ENCODE measurements at places on chromosomes 11 and 22. TPM values are rescaled to one million over a fixed set of nuclear protein-coding genes. Genes with fewer than 3 reads are reported as not detected.

LRP4 gene
- 2.9 TPM for total RNA-seq

WDR74 gene
- 41.6 TPM for total RNA-seq

OR10A2 gene
- not detected for total RNA-seq

CNIH2 gene
- total RNA-seq, result not detected

SLC35F2 gene
- total RNA-seq, result 1.7 TPM

C11orf86 gene
- total RNA-seq, result not detected

PANX2 gene
- not detected for total RNA-seq

C11orf91 gene
- total RNA-seq, result 1.6 TPM

MISFA gene
- not detected for total RNA-seq

IGLL1 gene
- not detected for total RNA-seq

APOBEC3B gene
- total RNA-seq, result not detected

CCDC73 gene
- not detected for total RNA-seq

SLC2A11 gene
- total RNA-seq, result 4.8 TPM

APOL4 gene
- 10.6 TPM for total RNA-seq

BIK gene
- 1.4 TPM for total RNA-seq

SHANK3 gene
- total RNA-seq, result 18.1 TPM

TRIM49 gene
- not detected for total RNA-seq

ANKK1 gene
- not detected for total RNA-seq

SSH3 gene
- total RNA-seq, result 11.9 TPM

SLC22A6 gene
- total RNA-seq, result not detected

SCGB1D2 gene
- not detected for total RNA-seq

TENM4 gene
- 4.8 TPM for total RNA-seq

MUC2 gene
- not detected for total RNA-seq

PYGM gene
- total RNA-seq, result 2.2 TPM

KIF18A gene
- not detected for total RNA-seq

Data from subcutaneous adipose tissue (tissue), 4 donors.